Smooth muscle cell of the brain vasculature (primary cell): ENCODE measurements at places on chromosomes 6 and 20.
A peak's percentile ranks its signal among the peaks of the same experiment; 100 is the strongest.

DNA sequence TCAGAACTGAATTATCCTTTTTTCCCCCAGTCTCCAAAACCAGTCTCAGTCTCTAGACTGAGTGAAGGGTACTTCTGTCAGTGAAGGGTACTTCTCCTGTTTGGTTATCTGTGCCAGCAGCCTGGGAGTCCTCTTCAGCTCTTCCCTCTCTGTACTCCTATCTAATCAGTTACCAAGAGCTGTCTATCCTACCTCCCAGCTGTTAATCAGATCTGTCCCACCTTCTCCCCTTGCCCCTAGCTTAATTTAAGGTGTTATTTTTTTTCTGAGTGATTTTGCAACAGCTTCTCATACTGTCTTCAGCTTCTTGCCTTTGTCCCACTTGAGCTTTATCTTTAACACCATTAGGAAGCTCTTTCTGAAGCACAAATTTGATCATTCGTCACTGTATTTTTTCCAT, 491.9 kb upstream of the SOX4 start:
- no peak for DNase-seq

DNA sequence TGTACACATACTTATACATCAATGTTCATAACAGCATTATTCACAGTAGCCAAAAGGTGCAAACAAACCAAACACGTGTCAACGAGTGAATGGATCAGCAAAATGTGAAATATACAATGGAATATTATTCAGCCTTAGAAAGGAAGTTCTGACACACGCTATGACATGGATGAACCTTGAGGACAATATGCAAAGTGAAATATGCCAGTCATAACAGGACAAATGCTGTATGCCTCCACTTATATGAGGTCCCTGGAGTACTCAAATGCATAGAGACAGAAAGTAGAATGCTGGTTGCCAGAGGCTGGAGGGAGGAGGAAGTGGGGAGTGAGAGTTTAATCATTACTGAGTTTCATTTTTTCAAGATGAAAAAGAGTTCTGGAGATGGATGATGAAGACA, 37.8 kb upstream of the IGF2R start:
- no peak for DNase-seq

GRCh38 chr6:141484711-141485110, 648.0 kb upstream of the GJE1 start:
- DNase-seq = no peak

GRCh38 chr20:22339091-22339881, 245.1 kb downstream of the FOXA2 start:
- DNase-seq = peak; percentile 50

- no peak for DNase-seq
These were observed 3.9 kb upstream of the SULF2 start for GRCh38 chr20:47789081-47789763.
